ENCODE measurements at places on chromosomes 13 and 19.

DNA sequence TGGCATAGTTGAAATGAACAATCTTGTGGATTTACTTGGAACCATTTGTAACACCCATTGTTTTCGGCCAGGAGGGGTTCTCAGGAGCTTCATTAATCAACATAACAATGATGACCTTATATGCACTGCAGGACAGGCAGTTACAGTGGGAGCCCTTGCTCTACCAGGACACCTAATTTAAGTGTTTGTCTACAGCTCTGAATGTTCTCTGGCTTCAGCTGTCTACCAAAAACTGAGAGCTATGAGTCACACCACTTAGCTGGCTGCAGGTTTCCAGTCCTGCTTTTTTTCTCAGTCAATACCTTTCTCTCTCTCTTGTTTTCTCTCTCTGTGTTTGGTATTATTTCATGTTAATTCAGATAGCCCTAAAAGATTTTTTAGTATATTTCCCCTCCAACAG lies 105.4 kb upstream of the MBNL2 start:
- DNase-seq: no peak

GRCh38 chr13:74644229-74644628 lies 510.0 kb upstream of the KLF12 start:
- DNase-seq: no peak

DNA sequence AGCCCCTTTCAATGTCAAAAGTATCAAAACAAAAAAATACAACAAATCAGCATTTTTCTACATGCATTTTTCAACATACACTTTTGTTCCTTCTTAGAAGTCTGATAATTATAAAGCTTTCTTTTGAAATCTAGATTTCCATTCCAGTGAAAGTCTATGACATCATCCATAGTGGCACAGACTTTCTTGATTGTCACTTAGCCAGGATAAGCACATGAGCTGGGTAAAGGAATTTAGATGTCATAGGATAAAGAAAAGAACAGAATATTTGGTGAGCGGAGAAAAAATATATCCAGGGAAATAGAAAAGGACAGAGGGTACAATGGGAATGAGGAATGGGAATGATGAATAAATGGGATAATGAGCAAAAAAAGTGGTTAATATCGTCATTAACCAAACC lies 15.1 kb upstream of the TRPC4 start:
- no peak for DNase-seq

- no peak for DNase-seq
These were observed 84.8 kb downstream of the SIPA1L3 start for GRCh38 chr19:37991841-37992248.

GRCh38 chr13:37534676-37535075 lies 63.9 kb downstream of the POSTN start:
- no peak for DNase-seq

- DNase-seq: no peak
These were observed at the start of gene DENND1C for GRCh38 chr19:6481541-6482342. Gene DENND1C (minus strand): TSS chr19:6481787. CDS start chr19:6481695, 92 bp downstream.

- DNase-seq: no peak
These were observed 14.6 kb upstream of the USE1 start for GRCh38 chr19:17200408-17201079.

DNA sequence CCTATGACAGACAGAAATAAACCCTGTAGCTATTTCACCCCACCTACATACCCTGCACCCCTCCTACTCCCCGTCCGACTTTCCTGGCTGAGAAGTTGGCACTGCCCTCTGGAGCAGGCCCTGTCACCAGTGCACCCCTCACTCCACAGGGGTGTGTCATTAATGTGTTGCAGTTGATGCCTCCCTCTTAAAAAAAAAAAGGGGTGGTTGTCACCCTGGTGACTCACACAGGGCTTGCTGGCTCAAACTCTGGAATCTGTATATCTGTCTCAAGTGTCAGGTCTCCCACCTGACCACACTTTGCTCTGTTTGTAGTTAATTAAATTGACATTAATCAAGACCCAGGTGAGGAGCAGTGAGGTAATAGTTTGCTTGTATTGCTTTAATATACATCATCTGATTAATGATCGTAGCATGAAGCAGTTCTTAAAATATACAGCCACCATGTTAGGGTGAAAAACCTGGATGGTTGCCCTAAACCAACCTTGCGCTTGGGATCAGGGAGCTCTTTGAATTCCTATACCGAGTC lies 2.0 kb upstream of the GATAD2A start:
- no peak for DNase-seq

- DNase-seq: no peak
These were observed 682.7 kb upstream of the ARGLU1 start for GRCh38 chr13:107250628-107251027.

DNA sequence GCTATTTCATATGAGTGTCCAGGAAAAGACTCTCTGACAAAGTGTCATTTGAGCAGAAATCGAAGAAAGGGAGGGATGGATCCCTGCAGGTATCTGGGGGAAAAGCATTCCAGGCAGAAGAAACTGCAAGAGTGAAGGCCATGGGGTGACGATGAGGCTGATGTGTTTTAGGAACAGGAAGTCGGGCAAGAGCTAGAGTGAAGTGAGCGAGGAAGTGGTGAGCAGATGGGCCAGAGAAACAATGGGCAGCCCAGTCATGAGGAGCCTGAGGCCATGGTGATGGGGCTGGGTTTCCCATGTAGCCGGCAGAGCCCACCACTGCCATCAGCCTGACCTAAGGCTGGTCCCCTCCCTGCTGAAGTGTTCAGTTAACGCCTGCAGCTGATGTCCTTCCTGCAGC lies 150.2 kb downstream of the TNFSF13B start:
- DNase-seq: no peak

GRCh38 chr13:67063036-67063435 lies 167.1 kb downstream of the PCDH9 start:
- DNase-seq: no peak

Measured in SK-N-MC (cell line).